ENCODE measurements at places on chromosomes 12 and 14.

DNA sequence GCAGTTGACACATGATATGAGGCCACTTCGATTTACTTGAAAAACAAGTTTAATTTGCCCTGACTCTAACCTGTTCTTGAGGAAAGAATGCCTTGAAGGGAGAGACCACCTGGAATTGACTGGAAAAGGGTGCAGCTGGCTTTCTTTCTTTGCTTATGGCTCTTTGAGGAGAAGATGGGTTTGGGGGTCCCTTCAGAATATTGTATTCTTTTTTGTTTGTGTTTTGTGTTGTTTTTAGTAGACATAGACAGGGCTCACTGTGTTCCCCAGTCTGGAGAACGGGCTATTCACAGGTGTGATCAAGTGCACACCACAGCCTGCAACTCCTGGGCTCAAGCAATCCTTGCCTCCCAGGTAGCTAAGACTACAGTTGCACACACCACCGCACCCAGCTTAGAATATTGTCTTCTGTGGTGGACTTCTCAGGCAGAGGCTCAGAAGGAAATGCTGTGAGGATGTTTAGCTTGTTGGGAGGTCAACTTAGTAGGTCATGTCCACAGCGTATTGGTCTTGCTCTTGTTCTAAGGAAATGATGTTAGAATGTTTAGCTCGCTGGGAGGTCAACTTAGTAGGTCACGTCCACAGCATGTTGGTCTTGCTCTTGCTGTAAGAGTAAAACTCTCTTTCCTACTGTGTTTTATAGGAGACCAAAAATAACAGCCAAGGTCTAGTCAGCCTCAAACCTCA lies 1.5 kb upstream of the NRL start:
- no peak for DNase-seq

DNA sequence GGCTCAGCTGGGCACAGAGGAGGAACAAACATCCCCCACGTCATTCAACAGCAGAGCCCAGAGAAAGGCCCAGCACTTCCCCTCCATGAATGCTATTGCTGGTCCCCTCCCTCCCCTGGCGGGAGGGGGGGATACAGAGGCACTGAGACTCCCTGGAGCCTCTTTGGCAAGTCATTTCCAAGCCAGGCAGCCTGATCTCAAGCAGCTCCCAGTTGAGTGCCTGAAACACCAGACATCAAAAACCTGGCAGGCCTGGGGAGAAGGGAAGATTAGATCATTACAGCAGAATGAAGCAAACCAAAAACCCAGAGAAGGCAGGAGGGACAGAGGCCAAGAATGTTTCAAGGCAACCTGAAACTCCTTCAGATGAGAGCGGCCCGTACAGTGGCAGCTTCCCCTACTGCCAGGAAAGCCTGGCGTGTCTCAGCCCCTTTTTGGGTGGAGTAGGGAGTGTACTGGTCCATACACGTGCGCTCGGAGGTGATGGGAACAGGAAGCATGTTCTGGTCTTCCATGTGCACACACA lies 92.1 kb downstream of the LRRC74A start:
- DNase-seq: peak; percentile 25

DNA sequence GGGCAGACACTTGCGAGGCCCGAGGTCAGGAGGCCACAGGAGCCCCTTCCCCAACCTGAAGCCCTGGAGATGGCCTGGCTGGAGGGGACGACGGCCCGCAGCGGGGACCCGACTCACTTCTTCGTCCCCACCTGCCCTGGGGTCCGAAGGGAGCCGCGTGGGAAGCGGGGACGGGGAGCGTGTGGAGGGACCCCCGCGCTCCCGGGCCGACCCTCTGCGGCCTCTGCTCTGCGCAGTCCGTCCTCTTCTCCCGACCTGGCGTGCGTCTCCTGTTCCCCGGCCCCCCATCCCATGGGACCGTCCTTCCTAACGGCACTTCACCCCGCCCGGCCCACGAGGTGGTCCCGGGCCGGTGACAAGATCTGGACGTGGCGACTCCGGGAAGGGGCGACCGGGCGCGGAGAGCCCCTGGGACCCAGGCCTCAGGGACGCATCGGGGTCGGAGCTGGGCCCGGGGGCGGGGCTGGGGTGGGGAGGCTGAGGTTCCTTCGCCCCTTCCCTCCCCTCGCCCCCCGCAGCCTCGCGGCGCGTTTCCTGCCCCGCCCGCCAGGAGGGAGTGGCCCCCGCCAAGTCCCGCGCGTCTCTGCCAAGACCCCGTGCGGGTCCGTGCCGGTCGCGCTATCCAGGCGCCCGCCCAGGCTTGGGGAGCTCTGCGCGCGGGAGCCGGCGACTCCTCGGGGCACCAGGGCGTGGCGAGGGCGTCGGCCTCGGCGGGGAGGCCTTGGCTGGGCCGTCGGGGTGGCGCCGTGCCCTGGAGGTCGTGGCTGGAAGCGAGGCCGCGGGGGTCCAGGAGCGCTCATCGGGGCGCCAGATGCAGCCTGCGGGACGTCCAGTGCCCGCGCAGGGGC lies 97.1 kb downstream of the TNFAIP2 start:
- no peak for DNase-seq

- DNase-seq: no peak
Measured at GRCh38 chr14:49972131-49972671, 79.3 kb downstream of the ARF6 start.

DNA sequence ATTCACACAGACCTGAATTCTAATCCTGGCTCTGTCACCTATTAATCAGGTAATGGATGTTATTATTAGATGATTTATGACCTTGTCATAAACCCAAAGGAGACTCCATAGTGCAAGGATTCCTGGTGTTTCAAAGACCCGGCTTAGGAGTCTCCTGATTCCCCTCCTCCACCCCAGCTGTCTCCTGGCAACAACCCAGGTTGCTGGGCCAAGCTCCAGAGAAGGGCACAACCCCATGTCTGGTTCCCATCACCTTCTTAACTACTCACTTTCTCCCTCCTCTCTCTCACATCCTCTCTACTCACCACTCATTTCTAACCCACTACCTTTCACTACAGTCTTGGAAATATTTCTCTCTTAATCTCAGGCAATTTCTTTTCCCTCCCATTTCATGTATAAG lies 41.6 kb downstream of the RHOJ start:
- DNase-seq: no peak

GRCh38 chr12:109223868-109224267 lies 85.2 kb downstream of the FOXN4 start:
- DNase-seq: no peak

DNA sequence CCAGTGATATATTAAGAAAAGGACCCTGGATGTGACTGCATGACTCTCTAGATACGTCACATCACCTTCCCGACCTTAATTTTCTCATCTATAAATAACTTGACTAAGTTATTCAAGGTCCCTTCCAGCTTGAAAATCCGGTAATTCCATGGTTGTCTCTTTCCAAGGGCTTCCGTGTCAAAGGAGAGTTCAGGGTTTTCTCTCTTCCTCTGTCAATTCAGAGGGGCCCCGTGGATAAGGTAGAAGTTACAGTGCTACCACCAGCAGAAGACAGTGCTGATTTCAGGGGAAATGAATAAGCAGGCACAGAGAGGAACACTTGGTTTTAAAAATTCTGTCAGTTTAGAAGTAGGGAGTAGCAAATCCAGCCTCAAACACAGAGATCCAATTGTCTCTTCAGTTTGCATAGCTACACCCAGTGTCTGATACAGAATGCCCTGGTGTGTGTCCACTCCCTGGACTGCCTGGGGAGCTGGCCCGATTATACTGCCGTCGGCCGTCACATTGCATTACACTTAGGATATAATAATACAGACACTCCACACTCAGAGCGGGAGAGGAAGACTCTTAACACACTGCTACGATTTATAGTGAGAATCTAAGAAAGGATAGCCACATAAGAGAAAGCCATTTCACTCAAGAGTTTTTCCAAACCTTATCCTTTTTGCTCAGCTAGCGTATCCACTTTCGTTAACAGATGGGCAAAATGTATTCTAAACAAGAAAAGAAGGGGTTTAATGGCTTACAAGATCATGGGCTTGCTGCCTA lies 54.7 kb upstream of the GTF2A1 start:
- DNase-seq: no peak

DNA sequence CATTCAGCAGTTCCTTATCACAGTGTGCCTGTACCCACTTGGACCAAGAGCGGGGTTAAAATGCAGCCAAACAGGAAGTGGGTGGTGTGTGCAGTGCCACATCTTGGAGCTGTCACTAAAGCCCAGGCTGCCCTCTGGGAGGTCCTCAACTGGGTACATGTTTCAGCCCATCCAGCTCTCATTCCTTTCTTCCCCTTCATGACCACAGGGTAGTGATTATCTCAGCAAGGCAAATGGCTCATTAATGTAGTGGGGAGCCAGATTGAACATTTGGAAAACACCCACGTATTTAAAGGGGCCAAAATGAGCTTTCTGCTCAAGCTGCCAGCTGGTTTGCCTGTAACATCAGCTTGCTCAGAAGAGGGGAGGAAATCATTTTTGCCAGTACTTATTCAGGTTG lies 210.8 kb upstream of the BTG1 start:
- no peak for DNase-seq

DNA sequence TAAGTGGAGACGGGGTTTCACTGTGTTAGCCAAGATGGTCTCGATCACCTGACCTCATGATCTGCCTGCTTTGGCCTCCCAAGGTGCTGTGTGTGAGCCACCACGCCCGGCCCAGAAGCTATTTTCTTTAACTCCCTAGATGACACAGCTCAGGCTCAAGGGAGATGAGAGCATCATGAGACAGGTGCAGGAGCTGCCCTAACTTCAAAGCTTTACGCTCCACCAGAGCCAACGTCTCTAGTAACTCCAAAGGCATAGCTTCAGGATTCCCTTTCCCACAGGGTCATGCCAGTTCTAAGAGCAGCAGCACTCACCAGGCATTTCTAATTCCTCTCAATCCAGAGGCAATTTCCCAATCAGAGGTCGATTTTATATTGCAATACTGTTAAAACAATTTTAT lies 21.0 kb downstream of the NDUFA12 start:
- no peak for DNase-seq

DNA sequence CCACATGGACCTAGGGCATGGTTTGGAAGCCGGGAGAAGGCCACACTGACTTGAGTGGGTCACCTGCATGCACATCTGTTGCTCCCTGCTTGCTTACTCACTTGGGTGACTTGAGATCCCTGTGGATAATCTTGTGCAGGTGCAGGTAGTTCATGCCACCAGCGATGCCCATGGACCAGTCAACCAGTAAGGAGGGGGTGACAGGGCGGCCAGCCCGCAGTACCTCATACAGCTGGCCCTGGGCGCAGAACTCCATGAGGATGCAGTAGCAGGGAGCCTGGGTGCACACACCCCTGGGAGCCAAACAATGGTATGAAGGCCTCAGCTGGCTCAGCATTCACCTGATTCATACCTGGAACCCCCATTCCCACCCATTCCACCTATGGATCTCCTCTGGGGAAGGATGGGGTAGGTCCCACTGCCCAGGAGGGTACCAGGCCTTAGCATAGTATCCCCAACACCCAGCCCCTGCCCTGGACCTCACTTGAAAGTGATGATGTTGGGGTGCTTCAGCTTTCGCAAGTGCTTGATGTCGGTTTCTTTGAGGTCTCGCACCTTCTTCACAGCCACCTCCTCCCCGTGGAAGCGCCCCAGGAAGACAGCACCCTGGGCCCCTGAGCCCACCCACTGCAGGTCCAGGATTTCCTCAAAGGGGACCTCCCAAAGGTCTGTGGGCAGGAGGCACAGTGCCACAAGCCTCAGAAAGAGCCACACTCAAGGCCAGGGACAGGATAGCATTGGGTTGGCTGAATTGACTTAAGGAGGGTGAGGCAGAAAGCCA lies 13.1 kb downstream of the MAP3K12 start:
- no peak for DNase-seq

DNA sequence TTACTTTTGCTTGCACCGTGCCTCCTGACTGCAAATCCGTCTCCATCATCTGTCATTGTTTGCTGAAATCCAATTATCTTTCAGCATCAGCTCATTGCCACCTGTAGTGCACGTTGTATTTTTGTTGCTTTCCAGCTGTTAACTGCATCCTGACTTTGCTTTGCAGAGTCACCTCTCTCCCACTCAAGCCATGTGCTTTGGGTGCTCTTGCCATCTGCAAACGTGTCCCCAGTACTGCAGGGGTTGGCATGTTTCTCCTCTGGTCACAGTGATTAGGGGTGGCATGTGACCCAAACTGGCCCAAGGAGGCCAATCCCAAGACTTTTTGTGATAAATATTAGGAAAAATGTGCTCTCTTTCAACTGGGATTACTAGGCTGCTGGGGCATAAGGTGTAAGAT lies 10.5 kb upstream of the TMED2 start:
- no peak for DNase-seq

- DNase-seq: peak; percentile 1
Measured at GRCh38 chr14:67389275-67389674, 22.7 kb downstream of the PLEK2 start.

DNA sequence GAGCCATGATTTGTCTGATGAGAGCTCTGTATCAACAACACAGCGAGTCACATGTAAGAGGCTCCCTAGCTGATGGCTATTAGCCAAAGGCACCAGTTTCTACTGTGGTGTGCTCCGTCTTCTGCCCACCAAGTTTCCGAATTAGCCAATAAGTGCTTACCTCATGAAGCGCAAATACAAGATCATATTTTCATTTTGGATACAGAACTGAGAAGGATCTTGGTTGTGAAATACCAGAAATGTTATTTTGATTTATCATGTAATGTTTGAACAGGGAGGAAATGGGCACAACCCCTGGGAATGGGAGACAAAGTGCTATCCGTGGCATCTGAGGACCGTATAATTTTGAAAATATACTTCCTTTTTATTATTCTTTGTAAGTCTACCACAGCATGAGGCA lies 234.3 kb downstream of the DACT1 start:
- no peak for DNase-seq

GRCh38 chr14:93032421-93032936 lies 83.2 kb downstream of the ITPK1 start:
- DNase-seq: no peak
